ENCODE measurements at places on chromosomes 13 and 19.
A peak's percentile ranks its signal among the peaks of the same experiment; 100 is the strongest.

DNA sequence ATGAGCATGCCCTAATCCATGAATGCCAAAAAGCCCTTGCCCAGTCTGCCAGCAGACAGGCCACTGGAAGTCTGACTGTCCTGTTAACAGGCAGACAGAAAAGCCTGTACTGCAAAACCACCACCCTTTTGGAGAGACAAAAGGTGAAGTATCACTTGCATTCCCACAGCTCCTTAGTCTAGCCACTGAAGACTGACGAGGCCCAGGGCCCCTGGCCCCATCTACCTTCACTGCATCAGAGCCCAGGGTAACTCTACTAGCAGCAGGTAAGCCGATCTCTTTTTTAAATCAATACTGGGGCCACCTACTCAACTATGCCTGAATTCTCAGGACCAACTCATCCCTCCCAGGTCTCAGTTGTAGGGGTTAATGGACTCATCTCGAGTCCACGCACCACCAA is 45.5 kb downstream of the ZNF93 start:
- no peak for DNase-seq

- DNase-seq: no peak
Observed at GRCh38 chr19:55459551-55459949, 1.9 kb downstream of the ISOC2 start.

GRCh38 chr13:85910962-85911361 is 111.7 kb upstream of the SLITRK6 start:
- no peak for DNase-seq

GRCh38 chr13:48580185-48580803 is 47.4 kb upstream of the RCBTB2 start:
- DNase-seq: peak; percentile 70

DNA sequence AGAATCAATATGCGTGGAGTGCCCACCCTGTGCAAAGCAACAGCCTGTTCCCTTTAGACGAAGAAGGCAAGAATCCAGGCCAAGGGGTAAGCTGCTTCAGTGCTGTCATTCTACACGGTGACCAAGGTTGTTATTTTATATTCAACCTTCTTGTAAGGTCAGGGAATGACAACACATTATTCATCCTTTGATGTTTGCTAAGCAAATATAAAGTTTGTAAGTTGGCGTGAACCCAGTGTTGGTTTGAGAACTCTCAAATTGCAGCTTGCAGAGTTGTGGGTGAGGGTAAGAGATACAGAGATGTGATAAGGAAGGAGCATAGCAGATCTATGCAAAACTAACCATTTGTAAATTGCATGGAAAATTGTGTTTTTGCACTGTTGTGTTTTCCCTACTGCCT is 436.7 kb downstream of the FGF9 start:
- DNase-seq: no peak

DNA sequence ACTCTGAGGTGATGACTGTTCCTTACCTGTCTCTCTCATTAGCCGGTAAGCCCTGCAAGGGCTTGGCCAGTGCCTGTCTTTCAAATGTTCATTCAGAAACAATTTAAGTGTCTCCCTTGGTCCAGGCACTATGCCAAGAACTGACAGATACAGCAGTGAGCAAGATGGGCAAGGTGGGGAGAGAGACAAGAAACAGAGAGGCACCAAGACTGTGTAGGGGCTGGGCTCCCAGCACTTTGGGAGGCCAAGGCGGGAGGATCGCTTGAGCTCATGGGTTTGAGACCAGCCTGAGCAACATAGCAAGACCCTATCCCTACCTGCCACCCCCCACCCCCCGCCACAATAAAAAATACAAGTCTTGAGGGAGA is 1.3 kb upstream of the CCNE1 start:
- DNase-seq: no peak

DNA sequence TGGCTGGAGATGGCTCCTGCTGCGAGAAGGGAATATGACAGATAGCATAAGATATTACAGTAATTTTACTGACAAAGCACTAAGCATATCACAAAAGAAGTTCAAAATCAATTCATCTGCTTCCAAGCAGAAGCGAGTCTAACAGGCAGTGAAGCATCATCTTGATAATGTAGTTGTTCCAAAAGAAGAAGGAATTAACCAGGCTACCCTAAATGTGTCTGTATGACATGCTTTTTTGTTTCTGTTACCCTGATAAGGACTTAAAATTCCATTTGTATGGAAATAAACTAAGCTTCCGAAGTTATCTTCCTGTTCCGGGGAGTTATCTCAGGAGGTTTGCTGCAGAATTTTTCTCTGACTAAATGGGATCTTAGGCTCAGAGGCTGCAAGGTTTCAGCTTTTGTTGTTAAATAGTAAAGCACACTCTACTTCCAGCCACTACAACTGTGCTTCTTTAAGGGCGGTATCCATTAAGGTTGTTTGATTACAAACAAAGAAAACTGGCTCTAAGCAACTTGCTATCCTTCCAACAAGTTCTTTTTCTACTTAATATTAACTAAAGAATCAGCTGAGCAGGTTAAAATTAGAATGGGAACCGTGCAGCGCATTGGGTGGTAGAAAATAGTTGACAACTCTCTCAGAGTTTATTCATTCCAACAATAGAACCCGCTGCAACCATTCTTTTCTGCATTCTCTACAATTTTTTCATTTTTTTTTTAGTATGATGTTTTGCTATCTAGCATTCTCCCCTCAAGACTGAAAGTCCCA is 607.3 kb downstream of the UQCRFS1 start:
- DNase-seq: no peak

DNA sequence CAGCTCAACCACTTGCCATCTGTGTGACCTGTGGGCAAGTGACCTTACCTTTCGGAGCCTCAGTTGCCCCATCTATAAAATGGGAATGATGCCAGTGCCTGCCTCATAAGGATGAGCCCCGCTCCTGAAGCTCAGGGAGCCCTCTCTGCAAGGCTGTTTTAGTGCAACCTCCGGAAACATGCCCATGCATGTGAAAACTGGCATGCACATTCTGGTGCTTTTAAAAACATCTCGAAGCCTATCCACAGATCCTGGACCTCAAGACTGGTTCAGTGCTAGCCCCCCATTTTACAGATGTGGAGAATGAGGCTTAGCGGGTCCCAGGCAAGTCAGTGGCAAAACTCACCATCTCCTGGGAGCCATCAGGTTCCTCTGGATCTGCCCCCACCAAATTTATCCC is 5.6 kb downstream of the CADM4 start:
- DNase-seq: no peak

DNA sequence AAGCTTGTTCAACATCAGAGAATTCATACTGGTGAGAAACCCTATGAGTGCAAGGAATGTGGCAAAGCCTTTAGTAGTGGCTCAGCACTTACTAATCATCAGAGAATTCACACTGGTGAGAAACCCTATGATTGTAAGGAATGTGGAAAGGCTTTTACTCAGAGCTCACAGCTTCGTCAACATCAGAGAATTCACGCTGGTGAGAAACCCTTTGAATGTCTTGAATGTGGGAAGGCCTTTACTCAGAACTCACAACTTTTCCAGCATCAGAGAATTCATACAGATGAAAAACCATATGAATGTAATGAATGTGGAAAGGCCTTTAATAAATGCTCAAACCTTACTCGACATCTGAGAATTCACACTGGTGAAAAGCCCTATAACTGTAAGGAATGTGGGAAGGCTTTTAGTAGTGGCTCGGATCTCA is 25.2 kb downstream of the ZNF383 start:
- no peak for DNase-seq

- no peak for DNase-seq
Observed at GRCh38 chr13:92950771-92951170, 275.8 kb upstream of the GPC6 start.

DNA sequence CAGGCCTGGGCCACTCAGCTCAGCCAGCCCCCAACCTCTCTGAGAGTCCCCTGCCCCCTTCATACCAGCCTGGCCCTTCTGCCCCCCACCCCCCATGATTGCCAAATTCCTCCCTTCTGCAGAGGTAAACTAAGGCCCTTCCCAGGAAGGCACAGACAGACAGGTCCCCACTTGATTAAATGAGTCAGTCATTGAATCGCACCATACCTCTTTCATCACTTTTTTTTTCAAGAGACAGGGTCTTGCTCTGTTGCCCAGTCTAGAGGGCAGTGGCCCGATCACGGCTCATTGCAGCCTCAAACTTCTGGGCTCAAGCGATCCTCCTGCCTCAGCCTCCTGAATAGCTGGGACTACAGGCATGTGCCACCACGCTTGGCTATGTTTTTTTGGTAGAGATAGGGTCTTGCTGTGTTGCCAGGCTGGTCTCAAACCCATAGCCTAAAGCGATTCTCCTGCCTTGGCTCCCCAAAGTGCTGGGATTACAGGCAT is 6.0 kb downstream of the PODNL1 start:
- DNase-seq: no peak

DNA sequence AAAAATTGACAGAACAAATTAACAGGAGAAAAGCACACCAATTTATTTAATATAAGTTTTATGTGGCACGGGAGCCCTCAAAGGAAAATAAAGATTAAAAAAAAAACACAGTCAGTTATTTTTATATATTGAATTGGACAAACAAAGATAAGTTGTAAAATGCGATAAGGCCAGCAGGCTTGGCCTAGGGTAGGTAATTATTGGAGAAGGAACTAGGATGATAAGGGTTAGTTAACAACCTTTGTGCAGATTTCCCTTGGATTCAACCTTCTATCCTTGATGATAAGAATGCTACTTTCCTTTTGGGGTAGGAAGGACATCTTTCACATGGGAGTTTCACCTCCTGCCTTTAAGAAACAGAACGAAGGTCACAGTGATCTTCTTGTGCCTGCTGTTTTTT is 252.8 kb downstream of the SHISA2 start:
- no peak for DNase-seq

DNA sequence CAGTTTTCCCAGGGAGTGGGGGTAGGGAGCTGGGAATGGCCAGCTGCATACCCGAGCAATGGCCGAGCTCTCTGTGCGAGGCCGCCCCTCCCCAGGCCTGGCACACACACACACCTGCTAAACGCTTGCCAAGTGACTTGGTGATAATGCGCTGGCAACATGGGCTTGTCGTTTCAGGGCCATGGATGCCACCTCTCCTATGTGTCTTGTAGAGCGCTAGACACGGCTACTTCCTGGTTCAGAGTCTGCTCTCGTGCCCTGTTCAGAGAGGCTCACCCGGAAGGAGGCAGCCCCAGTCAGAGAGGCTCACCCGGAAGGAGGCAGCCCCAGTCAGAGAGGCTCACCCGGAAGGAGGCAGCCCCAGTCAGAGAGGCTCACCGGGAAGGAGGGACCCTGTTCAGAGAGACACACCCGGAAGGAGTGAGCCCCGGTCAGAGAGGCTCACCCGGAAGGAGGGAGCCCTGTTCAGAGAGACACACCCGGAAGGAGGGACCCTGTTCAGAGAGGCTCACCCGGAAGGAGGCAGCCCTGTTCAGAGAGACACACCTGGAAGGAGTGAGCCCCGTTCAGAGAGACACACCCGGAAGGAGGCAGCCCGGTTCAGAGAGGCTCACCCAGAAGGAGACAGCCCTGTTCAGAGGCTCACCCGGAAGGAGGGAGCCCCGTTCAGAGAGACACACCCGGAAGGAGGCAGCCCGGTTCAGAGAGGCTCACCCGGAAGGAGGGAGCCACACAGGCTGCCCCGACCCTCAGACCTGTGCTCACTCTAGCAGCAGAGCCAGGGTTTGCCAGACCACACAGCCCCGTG is 4.2 kb downstream of the ADPRHL1 start:
- no peak for DNase-seq

DNA sequence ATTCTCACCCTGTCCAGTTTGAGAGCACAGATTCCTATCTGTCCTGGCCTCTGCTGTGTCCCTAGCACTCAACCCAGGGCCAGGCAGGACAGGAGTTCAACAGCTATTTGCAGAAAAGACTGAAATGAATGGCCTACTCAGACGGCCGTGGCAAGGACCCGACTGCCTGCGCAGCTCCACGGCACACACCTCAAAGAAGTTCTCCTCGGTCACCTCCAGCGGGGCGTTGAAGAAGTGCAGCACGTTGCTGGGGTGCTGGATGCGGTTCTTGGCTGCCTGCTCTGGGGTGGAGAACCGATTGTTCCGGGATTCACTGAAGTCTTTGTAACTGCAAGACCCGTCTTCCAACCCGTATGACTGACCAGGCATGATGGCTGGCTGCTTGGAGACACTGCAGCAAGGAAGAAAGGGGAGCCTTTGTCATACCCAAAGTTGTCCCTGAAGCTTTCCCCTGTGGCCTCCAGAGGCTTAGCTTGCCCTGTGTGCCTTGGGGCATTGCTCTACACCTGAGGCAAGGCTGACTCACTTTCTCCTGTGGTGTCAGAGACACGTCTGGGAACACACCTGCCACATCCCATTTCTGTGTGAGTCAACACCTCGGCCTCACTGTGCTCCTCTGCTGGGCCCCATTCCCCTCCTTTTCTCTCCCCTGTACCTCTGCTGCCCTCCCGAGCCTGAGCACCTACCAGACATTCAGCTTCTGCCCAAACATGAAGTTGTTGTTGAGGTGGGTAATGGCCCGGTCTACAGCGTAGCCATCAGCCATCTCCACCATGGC is 6.8 kb upstream of the ECH1 start:
- peak; percentile 24 for DNase-seq

GRCh38 chr13:90485436-90485835 is 862.1 kb upstream of the MIR17HG start:
- no peak for DNase-seq

DNA sequence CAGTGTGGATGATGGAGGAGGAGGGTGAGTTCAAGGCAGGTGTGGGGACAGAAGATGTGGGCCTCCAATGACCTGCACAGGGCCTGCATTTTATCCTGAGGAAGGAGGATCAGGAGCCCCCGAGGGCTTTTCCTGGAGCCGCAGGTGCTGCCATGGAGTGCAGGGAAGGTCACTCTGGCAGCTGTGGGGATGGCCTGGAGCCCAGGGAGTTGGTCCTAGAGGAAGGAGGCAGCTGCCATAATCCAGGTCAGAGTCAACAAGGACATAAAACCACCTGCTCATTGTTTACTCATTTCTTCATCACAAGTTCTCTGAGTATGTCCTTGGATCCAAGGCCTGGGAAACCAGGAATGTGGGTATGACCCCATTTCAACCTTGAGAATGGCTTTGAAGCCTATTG is 87.2 kb downstream of the SCGB2B2 start:
- DNase-seq: no peak

DNA sequence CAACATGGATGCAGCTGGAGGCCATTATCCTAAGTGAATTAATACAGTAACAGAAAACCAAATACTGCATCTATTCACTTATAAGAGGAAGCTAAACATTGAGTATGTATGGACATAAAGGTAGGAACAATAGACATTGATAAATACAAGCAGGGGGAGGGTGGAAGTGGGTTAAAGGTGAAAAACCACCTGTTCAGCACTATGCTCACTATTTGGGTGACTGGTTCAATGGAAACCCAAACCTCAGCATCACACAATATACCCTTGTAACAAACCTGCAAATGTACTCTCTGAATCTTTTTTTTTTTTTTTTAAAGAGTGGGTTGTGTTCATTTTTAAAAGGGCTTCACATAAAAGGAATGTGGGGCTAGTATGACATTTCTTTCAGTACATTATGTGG is 26.9 kb upstream of the CPB2 start:
- DNase-seq: no peak

Measured in activated T-cell treated with anti-CD3 and anti-CD28 coated beads for 1 hour (primary cell).